ENCODE measurements at places on chromosomes 1 and 21.

- DNase-seq = no peak
These were observed 45.4 kb upstream of the SYT6 start for GRCh38 chr1:114199017-114199594.

DNA sequence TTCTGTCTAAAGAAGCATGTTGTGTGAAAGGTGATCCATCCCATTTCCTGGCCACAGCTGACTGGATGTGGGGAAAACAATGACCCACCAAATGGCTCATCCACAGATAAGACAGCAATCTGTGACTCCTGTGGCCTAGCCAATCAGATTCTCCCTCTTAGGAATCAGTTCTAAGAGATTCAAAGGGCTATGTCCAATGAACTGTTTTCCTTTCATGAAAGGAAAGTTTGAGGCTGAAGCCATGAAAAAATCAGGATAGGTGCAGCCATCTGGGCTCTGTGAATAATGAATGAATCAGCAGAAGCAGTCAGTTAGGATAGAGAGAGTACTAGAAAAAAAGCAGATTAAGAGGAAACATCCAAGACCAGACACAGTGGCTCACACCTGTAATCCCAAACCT lies 164.7 kb downstream of the NRIP1 start:
- DNase-seq = no peak

DNA sequence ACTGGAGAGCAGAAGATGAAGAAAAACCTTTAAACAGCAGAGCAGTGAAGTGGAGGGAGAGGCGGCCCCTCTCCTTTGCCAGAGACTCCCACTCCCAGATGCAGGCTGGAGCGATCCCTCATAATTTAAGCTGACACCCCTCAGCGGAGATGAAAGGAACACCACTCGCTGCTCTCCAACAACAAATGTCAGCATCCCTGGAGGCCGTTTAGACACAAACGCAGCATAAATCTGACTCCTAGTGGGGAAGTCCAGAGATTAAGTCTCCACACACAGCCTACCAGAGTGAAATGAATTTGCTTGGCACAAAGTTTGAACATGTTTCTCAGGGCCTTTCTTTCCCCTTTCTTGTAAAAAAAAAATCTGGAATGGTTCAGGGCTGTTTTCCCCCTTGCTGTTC lies 137.8 kb downstream of the LMX1A start:
- DNase-seq = no peak

DNA sequence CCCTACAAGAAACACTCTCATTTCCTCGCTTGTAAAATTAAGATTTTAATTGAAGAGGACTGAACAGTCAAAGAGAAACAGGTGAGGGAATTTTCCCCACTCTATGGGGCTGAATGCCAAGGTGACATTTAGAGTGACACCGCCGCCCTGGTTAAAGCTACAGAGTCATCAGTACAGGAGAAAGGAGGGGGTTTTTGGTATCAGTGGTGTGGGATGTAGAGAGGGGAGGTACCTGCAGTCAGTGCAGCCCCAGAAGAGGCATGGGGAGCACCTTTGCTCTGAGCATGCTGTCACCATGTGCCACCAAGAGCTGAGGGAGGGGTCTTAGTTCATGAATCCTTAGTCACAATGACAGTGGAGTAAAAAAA lies 2.8 kb downstream of the DIRAS3 start:
- DNase-seq = no peak

DNA sequence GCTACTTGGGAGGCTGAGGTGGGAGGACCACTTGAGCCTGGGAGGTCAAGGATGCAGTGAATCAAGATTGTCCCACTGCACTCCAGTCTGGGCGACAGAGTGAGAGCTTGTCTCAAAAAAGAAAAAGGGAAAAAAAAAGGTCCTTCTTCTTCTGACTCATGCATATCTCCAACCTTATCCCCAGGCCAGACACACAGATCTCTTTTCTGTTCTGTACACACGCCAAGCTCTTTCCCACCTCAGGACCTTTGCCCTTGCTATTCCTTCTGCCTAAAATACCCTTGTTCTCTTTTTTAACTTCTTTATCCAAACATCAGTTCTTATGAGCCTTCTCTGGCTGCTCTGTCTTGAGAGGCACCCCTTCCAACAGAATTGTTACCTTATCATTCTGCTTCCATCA lies 22.1 kb downstream of the PLEKHO1 start:
- no peak for DNase-seq

DNA sequence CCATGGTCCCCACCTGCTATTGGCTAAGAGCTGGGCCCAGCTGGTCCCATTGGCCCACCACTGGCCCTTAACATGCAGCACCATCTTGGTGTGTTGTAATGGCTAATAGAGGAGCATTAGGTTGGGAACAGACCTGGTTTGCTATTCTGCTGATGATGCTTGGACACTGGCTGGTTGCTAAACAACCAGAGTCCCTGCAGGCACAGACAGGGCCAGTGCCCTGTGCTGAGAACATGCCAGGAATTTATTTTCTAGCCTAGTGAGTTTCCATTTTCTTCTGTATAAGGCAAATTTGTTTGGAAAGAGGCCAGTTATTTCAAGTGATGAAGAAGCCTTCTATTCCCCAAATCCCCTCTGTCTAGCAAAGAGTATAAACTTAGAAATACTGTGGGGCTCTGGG lies 42.9 kb upstream of the TDRD10 start:
- no peak for DNase-seq

- no peak for DNase-seq
These were observed 371.6 kb downstream of the PRDM2 start for GRCh38 chr1:14071581-14071980.

DNA sequence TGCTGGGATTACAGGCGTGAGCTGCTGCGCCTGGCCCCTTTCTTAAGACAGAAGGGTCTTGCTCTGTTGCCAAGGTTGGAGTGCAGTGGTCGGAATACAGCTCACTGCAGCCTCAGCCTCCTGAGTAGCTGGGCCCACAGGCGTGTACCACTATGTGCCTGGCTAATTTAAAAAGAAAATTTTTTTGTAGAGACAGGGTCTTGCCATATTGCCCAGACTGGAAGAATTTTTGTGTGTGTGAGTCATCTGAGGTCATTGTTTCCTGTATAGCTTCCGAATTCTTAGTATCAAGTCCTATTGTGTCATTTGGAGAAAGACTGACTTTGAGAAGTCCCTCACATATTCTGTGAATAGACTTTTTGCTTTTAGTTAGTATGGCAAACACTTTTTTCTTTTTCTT lies 4.7 kb downstream of the SZRD1 start:
- no peak for DNase-seq

GRCh38 chr21:33135925-33136324 lies 66.0 kb downstream of the OLIG1 start:
- no peak for DNase-seq

- no peak for DNase-seq
These were observed 74.8 kb upstream of the ECE1 start for GRCh38 chr1:21365036-21365435.

GRCh38 chr1:180155182-180155682 lies 563 bp downstream of the QSOX1 start:
- DNase-seq = no peak

DNA sequence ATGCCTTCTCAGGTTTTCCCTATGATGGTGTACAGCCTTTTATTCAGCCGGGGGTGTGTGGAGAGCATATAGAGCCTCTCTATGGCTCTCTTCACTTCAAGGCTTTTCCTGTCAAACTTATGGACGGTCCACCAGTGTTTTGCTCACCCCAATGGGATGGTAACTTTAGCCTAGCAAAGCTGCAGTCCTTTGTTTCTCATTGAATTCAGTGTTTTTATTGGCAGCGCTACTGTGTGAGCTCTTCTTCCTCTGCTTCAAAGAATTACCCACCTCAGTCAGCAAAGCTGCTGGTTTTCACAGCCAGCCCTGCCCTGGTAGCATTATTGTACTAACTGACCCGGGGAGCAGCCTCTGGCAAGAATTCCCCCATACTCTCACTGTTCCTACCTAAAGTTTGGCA lies 145.3 kb upstream of the RRP15 start:
- no peak for DNase-seq

DNA sequence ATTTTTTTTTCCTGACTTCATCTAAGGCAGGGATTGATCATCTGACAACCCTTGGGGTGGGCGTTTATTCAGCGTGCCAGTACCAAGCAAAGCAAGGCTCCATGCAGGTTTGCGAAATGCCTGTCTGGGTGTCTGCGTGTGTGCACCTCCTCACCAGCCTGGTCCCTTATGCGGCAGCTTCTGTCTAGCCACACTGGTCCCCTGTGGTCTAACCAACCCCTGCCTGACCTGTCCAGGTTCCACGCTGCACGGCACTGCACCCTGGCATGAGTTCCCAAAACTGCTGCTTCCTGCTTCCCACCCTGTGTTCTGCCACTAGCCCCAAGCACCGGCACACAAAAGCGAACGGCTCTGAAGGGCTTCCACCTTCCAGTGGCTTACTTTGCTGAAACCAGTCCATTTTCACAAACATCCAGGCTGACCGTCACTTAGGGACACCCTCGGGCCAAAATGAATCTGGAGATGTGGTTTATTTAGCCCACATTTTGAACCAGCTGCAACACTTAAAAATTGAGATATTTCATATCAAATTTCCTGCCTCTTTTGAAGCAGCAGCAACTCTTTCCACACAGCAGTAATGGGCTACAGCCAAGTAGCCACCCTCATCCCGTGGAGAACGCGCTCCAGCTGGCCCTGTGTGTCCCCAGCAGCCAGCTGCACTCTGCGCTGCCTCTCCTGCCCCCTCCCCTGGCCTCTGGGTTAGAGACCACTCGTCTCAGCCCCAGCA lies 55.7 kb downstream of the HLCS start:
- DNase-seq = no peak

GRCh38 chr1:235290740-235291502 lies 37.1 kb downstream of the ARID4B start:
- no peak for DNase-seq

- DNase-seq = no peak
These were observed 4.8 kb downstream of the OR2L8 start for GRCh38 chr1:247953408-247953807.

- DNase-seq = no peak
These were observed 9.2 kb downstream of the S100A10 start for GRCh38 chr1:151984313-151984956.

DNA sequence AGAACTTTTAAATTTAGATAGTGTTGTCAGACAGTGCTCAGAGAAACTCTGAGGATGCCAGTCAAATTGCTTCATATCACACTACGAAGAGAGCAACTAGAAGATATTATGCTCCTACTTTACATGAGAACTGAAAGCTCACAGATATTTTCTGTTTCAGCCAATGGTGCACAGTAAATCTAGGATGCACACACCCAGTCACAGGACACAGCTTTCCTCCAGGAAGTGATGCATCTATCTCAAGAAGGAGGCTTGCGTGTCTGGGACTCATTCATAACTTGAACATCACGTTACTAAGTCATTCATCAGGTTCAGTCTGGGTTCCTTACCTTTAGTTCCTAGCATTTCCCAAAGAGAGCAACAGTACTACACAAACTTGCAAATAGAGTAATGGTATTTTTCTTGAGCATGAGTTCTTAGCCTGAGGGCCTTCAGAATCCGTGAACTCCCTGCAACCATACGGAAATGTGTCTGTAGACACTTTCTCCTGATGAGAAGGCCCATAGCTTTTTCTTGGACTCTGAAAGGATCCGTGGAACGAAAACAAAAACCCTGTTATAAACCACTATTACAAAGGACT lies 12.2 kb downstream of the ZNF697 start:
- no peak for DNase-seq

DNA sequence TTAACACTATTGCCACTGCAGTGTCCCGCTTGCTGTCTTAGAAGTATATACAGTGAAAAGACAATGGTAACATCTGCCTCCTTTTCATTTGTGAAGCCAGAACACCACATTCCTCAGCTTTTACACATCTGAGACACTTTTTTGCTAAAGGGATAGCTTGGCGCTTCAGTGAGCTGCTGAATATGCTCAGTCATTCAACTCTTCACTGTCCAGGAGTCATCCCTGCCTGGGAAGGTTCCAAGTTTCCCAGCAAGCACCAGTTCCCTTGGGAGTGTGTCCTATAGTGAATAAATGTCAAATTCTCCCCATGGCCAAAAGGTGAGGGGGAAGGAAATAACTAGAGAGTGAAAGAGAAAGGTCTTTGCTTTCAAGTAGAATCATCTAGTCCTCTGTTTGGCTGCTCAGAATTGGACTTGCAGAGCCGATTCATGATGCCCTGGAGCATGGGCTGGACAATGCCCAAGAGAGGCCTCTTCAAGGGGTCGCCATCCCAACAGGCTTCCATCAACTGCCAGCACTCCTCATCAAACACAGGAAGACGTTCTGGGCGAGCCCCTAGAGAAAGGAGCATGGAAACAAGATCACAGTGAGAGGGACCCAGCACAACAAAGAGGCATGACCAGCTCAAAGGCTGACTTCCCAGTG lies 25.5 kb upstream of the RBBP5 start:
- no peak for DNase-seq

DNA sequence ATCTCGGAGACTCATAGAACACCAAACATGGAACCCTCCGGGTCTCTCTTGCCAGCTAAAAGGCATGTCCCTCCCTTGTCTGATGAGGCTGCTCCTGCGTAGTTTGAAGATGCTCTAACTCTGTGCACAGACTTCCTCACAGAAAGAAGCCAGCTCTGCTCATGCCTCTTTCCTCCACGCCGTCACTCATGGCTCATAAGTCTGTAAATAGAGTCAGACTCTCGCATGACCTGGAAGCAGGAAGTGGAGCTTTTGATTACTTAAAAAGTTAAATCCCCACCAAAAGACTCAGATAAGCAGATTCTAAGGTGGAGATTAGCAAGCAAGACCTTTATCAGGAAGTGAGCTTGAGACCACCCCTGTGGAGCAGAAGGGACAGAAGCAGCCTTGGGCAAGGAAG lies 171.6 kb downstream of the TRIM33 start:
- DNase-seq = no peak

GRCh38 chr1:53328541-53329499 lies 950 bp upstream of the LRP8 start:
- DNase-seq = no peak

DNA sequence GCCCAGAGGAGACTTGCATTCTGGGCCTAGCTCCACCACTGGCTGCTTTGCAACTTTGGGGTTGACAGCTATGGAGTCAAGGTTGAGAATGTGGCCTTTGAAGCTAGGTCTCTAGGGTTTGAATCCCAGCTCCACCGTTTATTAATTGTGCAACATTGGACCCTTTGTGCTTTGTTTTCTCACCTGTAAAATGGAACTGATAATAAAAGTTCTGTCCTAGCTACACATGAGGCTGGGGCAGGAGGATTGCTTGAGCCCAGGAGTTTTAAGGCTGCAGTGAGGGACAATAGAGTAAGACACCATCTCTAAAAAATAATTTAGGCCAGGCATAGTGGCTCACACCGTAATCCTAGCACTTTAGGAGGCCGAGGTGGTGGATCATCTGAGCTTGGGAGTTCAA lies 15.2 kb upstream of the LMNA start:
- no peak for DNase-seq

DNA sequence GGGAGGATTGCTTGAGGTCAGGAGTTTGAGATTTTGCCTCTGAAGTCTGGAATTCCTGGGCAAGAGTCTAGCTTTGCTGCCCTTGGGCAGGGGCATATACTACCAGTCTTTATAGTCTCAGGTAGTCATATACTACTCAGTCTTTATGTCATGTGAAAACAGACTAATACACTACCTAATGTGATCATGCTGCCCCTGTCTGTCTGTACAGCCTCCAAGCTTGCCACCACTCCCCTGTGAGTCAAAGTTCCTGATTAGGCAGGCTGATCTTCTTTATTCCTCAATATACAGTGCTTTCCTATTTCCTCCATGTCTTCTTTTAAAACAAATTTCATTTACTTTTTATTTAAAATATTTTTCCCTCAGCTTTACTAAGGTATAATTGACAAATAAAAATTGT lies 105.3 kb upstream of the BEND5 start:
- no peak for DNase-seq

GRCh38 chr1:66761221-66761620 lies 9.0 kb downstream of the DYNLT5 start:
- DNase-seq = no peak

Measured in hematopoietic multipotent progenitor cell treated with erythropoietin and hydrocortisone succinate and interleukin-3 and kit ligand, for 17 days (in vitro differentiated cells).